ENCODE measurements at places on chromosomes 11 and 22. TPM values are rescaled to one million over a fixed set of nuclear protein-coding genes. Genes with fewer than 3 reads are reported as not detected.
A peak's percentile ranks its signal among the peaks of the same experiment; 100 is the strongest.

- DNase-seq = no peak
Measured at GRCh38 chr22:46575911-46576555, 38.6 kb upstream of the CELSR1 start.

DNA sequence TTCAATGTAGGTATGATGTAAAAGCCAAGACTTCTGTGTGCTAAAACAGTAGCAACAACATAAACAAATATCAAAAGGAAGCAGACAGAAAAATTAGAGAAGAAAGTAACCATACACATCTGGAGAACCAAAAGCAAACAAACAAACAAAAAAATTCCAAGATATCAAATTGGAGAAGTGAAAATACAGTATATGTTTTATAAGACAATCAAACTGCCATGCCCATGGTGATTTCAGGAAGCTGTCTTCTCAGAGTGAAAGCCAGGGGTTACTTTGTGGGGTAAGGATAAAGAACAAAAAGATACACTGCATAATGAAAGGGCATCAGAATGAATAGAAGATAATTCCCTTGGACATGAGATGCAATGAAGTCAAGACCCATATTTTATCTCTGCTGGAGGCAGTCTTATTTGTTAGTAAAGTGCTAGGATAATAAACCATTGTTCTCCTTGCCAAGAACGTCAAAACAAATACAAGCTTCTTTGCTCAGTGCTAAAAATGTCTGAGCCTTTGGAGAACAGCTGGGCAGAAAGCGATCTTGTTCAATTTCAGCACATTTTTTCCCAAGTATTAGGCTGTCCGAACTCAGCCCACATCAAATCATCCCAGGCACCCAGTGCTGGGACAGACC, 38.1 kb upstream of the LDLRAD3 start:
- no peak for DNase-seq

- peak; percentile 77 for DNase-seq
Measured at GRCh38 chr11:78045851-78046485, 17.7 kb upstream of the THRSP start.

DNA sequence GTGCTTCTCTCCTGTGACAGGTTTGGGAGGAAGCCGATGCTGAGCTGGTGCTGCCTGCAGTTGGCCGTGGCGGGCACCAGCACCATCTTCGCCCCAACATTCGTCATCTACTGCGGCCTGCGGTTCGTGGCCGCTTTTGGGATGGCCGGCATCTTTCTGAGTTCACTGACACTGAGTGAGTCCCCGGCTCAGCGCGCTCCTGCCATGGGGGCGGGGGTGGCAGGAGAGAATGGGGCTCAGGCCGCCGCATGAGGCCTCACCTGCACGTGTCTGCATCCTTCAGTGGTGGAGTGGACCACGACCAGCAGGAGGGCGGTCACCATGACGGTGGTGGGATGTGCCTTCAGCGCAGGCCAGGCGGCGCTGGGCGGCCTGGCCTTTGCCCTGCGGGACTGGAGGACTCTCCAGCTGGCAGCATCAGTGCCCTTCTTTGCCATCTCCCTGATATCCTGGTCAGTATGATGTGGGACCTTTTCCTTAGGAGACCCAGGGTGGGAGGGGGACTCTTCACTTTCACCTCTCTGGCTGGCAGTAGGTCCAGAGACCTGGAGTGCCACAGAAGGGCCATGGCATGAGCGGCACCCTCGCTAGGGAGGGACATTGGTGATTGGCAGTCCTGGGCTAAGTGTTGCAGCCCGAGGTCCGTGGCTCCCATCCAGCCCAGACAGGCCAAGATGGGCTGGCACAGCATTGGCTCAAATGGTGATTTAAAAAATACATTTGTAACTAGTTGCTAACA, 28.9 kb upstream of the SLC22A12 start:
- DNase-seq = no peak

DNA sequence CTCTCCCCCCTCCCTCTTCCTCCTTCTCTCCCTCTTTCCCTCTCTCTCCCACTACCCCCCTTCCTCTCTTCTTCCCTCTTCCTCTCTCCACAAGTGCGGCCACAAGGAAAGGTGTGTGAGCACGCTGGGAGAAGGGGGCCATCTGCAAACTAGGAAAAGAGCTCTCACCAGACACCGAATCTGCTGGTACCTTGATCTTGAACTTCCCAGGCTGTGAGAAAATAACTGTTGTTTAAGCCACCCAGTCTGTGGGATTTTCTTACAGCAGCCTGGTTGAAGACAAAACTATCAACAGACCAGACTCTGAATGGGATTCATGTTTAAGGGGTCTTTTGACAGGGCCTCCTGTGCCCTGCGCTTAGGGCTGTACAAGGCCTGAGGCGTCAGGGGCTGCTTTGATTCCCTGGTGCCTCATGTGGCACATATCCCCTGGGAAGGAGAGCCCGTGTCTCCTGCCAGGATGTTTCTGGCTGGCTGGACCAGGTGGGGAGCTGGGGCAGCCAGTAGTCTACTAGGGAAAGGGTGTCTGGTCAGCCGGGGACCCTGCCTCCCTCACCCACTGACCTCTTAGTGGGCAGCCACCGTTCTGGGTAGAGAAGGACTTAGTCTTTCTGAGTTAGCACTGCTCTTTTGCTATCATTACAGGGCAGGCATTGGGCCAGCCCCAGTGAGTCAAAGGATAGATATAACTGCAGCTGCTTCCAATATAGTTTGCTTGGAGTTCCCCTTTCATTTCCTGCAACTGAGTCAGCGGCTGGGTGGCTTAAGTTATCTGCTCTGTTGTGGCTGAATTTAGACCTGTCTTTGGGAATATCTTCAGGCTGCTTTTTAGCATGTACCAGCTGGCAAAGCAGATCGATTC, 6.2 kb downstream of the PANX1 start:
- DNase-seq = peak; percentile 92

- no peak for DNase-seq
Measured at GRCh38 chr11:115660030-115660805, 156.0 kb upstream of the CADM1 start.

DNA sequence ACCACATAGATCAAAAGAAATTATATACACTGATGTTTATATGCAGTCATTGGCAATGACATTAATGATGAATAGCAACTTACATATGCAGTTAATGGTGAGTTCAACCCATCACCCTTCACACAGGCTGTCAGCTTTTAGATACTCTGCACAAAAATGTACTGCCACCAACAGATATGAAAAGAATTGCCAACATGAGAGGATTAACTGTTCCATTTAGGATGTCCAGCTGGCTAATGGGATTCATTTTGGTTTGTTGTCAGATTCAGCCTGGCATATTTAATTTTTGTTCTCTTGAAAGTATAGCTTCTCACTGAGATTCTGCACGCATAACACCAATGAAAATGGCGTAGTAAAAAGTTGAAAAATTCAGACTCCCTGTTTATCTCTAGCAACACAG, 554.0 kb upstream of the ARHGAP42 start:
- no peak for DNase-seq

DNA sequence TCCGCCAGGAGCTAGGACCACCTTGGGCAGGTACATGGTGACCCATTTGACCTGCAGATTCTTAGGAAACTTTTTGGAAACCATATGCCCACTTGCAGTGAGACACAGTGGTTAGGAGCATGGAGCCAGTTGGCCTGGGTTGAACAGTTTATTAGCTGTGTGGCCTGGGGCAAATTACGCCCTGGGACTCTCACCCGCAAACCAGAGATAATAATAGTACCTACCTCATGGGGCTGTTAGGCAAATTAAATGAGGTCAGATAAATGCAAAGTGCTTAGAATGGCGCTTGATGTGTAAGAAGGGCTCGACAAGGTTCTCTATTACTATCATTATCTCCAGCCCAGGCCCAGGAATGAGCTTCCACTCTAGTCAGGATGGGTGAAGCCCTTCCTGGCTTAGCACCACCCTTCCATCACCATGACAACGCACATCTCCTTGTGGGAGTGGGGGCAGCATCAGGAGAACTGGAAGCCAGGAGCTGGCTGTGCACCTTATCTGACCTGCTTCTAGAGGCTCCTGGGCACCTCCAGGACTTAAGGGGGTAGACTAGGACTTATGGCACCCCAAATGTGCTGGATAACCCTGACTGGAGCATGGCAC, 5.1 kb downstream of the SYT12 start:
- DNase-seq = peak; percentile 61

- no peak for DNase-seq
Measured at GRCh38 chr22:49100773-49101172, 726.9 kb downstream of the BRD1 start.

GRCh38 chr11:118295199-118295598, 9.3 kb upstream of the CD3E start:
- DNase-seq = no peak

DNA sequence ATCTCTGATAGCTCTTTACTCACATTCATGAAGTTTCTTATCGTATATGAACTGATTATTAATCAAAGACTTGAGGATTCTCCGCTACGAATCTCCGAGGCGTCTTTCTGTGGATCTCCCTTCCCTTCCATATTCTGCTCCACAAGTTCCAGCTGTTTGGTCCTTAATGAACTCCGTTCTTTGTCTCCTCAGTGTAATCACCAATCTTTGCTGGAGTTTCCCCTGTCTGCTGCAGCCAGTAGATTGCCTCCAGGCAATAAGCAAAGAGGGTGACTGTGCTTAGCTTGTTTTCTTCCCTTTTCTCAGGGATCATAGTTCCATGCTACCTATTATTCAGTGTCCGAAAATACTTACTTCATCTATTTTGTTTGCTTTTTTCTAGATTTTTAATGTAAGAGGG, 169.6 kb upstream of the FOLH1 start:
- no peak for DNase-seq

DNA sequence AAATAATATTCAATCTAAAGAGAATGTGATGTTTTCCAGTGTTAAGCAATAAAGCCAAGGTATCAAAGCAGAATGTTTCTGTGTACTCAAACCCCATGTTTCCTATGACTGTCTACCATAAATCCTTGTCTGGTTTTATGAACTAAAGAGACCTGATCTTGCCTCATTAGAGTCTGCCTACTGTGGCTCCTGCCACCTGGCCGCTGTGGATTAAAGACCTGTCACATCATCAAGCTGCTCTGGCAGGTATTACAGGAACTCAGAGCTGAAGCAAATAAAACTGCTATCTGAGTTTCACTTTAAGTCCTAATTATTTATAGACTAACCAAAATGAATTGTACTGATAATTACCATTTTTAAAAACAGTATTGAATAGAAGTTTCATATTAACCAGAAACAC, 207.8 kb upstream of the CCDC90B start:
- no peak for DNase-seq

DNA sequence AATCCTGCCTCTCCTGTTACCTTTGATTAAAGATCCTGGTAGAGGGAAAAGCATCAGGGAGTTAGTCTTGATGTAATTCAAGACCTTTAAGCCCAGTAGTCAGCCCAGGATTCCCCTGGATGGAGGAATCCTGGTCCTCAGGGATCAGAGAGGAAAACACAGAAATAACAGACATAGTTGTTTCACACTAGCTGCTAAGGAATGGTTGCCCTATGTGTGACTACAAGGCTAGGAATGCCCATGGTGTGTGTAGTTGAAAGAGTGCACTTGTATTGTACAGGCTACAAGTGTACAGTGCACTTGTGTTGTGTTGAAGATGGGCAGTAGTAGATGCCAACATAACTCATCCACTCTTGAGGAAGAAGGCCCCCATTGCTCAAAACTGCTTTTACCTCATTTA, 226.8 kb downstream of the AASDHPPT start:
- no peak for DNase-seq

- no peak for DNase-seq
Measured at GRCh38 chr11:60803273-60803936, 18.3 kb downstream of the MS4A10 start.

DNA sequence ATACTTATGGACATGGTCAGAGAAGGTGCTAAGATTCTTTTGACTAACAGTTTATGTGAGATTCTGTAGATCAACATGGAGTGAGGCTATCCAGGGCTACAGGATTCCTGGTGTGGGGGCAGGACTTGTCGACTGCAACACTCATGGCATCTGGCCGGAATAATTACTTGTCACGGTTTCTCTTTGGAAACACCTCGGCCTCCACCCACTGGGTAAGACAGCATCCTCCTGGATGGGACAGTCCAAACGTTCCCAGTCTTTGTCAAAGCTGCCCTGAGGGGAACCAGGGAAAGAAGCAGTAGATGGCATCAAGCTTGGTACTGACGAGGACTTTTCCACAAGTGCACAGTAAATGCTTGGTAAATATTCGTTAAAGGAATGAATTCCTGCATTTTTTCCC, 762.8 kb downstream of the BRD1 start:
- DNase-seq = no peak

- DNase-seq = no peak
Measured at GRCh38 chr11:108938604-108939003, 273.7 kb downstream of the DDX10 start.

GRCh38 chr11:117475716-117476530, 148.3 kb downstream of the CEP164 start:
- no peak for DNase-seq

- DNase-seq = no peak
Measured at GRCh38 chr11:118282606-118283005, 18.5 kb upstream of the MPZL2 start.

GRCh38 chr11:8059571-8060011, 21.4 kb upstream of the TUB start:
- no peak for DNase-seq

The CCDC15 gene
- 5.8 TPM for total RNA-seq

The HSPB2 gene
- total RNA-seq = not detected

The OR4S2 gene
- total RNA-seq = not detected

The E2F8 gene
- total RNA-seq = 7.7 TPM

The KCNJ5 gene
- total RNA-seq = not detected

The NEFH gene
- total RNA-seq = not detected

The ACRV1 gene
- total RNA-seq = not detected

The KLHDC7B gene
- total RNA-seq = 0.06 TPM

The ASPHD2 gene
- 3.9 TPM for total RNA-seq

The TBC1D22A gene
- total RNA-seq = 6.7 TPM

The MPPED2 gene
- 0.74 TPM for total RNA-seq

The OR52N1 gene
- total RNA-seq = not detected
